ENCODE measurements at places on chromosomes 6 and 20.
A peak's percentile ranks its signal among the peaks of the same experiment; 100 is the strongest.

GRCh38 chr6:158607411-158608170 lies 37.0 kb downstream of the DYNLT1 start:
- DNase-seq, result no peak

DNA sequence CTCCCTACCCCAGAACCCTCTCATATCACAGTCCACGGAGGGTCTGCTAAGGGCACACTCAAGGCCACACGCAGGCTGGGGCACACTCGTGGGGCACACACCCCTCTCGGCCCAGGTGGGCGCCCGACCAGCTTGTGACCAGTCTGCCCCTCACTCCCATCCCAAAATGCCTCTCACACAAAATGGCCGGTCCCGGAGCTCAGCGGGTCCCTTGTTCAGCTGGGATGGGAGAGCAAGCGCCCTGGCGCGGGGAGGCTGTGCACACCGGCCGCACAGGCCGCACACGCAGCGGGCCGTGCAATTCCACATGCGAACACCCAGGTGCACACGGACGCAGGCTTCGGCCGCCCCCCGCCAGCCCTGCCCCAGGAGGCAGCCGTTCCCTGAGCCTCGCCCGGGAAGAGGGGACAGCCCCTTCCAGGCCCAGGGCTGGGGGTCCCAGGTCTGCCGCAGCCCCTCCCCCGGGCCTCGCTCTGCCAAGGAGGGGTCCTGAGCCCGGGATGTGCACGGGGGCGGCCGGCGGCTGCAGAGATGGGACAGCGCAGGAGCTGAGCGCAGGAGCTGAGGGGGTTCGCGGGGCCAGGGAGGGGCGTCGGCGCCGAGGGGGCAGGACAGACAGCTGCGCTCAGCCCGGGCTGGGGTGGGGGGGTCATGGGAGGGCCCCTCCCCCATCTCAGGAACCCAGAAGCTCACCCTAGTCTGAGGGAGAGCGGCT lies 1.3 kb downstream of the KCNQ2 start:
- DNase-seq, result no peak

GRCh38 chr6:49790341-49790740 lies 3.3 kb upstream of the PGK2 start:
- DNase-seq, result no peak

DNA sequence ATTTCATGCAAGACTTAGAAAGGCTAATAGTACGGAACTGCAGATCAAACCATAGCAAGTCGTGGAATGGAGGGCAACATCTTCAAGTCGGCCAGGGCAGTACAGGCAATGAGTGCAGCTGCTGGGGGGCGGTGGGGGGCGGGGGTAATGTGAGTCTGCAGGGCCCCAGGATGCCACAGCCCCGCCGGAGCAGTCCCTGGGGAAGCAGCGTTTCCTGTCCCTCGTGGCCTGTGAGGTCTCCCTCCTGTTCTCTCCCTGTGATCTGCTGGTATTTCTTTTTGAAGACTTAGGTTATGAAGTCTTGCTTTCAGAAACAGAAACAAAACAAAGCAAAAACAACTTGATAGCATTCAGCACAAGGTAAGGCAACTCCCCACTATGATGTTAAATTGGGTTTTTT lies 351.9 kb downstream of the FOXA2 start:
- DNase-seq, result no peak

- DNase-seq, result no peak
Measured at GRCh38 chr20:10718661-10719060, 44.9 kb upstream of the JAG1 start.

DNA sequence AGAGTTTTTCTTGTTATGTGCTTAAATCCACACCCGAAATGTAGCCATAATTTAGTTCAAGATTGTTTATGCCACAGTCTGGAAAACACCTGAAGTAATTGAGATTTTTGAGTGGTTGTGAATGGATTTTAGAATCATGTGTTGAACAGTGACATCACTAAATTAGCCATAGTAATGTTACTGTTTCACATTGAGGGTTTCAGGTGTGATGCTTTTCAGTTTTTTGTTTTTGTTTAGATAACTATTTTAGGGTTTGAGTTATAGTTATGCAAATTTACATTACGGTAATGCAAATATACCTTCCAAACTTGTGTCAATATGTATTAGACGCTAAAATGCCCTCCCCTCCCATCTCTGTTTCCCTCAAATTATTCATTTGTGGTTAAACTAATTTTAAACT lies 22.9 kb downstream of the QKI start:
- no peak for DNase-seq

DNA sequence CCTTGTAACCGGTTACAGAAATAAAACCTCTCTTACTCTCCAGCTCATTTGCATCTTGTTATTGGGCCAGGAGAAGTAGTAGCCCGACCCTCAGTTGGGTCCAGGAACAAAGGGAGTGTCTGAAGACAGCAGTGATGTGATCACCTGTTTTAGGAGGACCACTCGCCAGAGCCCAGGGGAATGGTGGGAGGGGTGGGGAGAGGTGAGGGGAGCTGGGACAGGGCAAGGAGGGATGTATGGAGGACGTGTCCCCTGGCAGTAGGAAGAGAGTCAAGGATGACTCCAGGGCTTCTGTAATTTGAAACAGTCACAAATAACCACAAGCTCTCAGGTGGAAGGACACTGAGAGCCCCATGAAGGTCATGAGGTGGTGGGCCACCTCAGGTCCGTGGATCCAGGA lies 1.4 kb upstream of the PCMTD2 start:
- no peak for DNase-seq

DNA sequence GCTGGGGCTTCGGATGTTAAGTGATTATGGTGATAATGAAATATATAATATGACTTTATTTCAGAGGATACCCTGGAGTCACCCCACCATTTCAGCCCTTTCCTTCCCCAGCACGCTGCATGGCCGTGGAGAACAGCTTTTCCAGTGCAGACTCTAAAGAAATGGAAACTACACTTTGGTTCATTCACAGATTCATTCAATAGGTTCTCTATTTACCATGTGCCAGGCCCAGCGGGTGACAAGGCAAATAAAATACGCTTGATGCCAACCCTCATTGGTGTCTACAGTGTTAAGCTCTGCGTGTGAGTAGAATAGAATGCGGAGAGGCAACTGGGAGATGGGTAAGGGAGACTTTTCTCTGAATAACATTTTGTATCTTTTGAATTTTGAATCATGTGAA lies 89.7 kb downstream of the TCP11 start:
- no peak for DNase-seq

GRCh38 chr6:167209577-167209975 lies 51.8 kb upstream of the GPR31 start:
- DNase-seq, result no peak

- DNase-seq, result no peak
Measured at GRCh38 chr6:163820745-163821458, 406.4 kb downstream of the QKI start.

- DNase-seq, result peak; percentile 6
Measured at GRCh38 chr6:127641905-127642304, 64.9 kb downstream of the C6orf58 start.

- no peak for DNase-seq
Measured at GRCh38 chr6:137227871-137228302, 8.7 kb upstream of the IFNGR1 start.

GRCh38 chr6:106099235-106099537 lies 13.1 kb downstream of the PRDM1 start:
- no peak for DNase-seq

DNA sequence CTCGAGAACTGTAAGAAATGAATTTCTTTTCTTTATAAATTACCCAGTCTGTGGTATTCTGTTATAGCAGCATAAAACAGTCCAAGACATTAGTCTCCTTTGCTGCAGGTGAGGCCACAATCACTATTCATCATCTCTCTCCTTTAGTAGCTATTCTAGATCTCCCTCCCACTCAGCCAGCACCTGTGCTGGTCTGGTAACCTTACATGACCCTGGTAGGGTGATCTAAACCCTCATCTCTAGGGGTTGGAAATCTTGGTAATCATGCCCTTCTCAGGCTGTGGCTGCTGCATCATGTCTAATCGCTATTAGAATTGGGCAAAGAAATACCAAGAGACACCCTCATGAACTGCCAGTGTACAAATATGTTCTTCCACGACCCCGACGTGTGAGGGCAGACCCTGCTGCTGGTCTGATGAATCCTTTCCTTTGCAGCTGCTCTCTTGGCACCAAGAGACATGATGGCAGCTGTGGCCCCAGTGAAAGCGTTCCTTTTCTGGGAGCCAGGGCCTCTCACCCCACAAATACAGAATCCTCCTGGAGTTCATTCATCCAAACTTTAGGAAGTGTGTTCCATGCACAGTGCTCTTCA lies 23.0 kb upstream of the IGF2R start:
- DNase-seq, result no peak

GRCh38 chr6:157806131-157806855 lies 16.8 kb upstream of the SNX9 start:
- DNase-seq, result no peak

DNA sequence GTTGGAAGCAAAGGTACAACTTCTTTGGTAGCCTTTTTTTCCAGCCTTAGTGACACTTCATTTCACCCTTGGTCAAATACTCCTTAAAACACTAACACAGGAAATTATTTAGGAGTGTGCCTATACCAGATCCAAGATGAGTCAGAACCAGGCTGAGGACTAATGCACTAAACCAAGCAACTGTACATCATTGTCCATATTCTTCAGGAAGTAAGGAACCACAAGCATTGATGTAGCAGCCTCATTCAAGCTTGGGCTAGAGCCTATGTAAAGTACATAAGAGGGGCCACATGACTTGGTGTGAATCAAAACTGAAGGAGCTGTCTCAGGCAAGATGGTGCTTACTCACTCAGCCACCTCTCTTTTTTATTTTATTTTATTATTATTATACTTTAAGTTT lies 20.7 kb upstream of the ADGB start:
- DNase-seq, result no peak

DNA sequence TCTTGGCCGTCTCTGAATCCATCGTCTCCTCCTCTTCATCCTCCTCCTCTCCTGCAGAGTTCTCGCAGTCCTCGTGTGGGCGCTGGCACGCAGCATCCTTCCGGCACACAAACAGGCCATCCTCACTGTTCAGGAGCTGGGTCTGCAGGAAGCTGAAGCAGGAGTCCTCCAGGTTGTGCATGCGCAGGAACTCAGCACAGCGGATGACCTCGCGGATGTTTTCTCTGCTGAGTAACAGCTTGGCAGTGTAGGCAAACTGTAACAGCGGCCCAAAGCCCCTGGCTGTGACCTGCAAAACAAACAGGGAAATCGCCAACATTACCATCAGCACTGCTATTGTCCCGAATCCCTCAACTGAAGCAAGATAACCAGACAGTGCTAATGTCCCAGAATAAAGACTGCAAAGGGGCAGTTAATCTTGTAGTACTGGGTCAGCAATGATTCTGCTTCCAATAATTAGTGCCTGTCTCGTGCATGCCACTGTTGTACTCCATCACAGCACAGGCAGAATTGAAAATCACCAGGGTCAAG lies 57.4 kb downstream of the GJA10 start:
- DNase-seq, result peak; percentile 37

DNA sequence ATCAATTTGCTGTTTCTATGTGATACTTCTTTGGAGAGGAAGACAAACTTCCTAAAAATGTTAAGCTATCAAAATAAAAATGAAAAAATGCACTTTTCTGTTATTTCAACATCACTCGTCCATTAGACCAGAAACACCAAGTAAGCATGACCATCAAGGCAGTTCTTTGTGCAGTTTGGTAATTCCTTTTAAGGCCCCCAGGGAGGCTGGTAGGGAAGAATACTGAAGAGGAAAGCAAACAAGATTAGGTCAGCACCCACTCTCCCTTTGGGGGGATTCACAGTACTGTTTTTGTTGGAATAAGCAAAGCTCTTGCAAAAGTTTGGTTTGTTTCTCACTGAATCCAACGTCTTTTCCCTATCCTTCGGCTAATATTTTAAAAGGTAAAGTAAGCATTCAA lies 206.8 kb upstream of the SLC35B3 start:
- no peak for DNase-seq

- DNase-seq, result peak; percentile 63
Measured at GRCh38 chr6:28816909-28817807, 106.6 kb downstream of the TRIM27 start.

GRCh38 chr6:21952367-21952766 lies 344.5 kb downstream of the PRL start:
- no peak for DNase-seq

- no peak for DNase-seq
Measured at GRCh38 chr20:61916318-61916891, 149.3 kb downstream of the TAF4 start.

- DNase-seq, result no peak
Measured at GRCh38 chr6:78476561-78476960, 390.8 kb upstream of the IRAK1BP1 start.

- no peak for DNase-seq
Measured at GRCh38 chr6:48073976-48074767, 36.8 kb downstream of the PTCHD4 start.

- DNase-seq, result no peak
Measured at GRCh38 chr20:44166477-44166876, 20.5 kb downstream of the JPH2 start.

- DNase-seq, result no peak
Measured at GRCh38 chr20:1134355-1134754, 16.0 kb downstream of the PSMF1 start.

DNA sequence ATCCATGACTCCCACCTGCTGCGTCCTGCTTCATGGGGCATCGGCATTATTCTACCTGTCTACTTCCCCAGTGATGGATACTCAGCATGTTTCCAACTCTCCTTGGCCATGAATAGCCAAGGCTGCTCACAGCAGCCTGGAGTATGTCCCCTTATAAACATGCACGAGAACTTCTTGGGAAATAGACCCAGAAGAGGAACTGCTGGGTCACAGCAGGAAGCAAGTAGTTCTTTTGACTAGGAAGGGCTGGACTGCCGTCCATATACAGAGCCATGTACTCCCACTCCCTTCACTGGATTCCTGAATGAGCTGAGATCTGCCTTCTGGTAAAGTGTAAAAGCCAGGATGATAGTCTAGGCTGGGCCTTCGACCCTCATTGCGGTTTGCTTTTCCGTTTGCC lies 106.3 kb upstream of the KCNK16 start:
- DNase-seq, result no peak

DNA sequence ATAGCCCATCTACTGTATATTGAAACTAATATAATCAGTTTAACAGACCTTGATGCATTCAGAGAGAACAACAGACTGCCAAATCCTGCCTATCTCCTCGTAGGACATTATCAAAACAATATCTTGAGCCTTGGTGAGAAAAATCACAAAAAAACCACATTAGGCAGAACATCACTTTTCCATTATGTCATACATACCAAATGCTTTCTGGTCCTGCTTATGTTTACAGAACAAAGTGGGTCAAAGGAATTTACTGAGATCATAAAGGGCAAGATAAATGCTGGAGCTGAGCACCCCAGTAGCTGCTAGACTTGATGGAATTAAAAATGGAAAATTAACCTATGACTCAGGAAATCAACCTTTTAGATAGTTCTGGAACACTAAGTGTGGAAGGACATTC lies 195.3 kb upstream of the KCNK16 start:
- DNase-seq, result peak; percentile 57

Data from non-pigmented ciliary epithelial cell (primary cell).